ENCODE measurements at places on chromosomes 1 and 21.

- H3K4me3 ChIP-seq: peak overlapping the region; percentile 68
- peaks cover 14% of the 10 kb centered on the region for H3K4me1 ChIP-seq
- no peak for DNase-seq
- H3K27me3 ChIP-seq: no peaks in the 10 kb centered on the region
These were observed 128.0 kb upstream of the DPYD start for GRCh38 chr1:98048751-98049325.

GRCh38 chr1:185808631-185809030 is 74.4 kb downstream of the HMCN1 start:
- H3K36me3 ChIP-seq: no peaks in the 10 kb centered on the region
- no peak overlapping the region for H3K27ac ChIP-seq
- no peak for DNase-seq
- no peak overlapping the region for H3K4me3 ChIP-seq
- H3K4me1 ChIP-seq: no peaks in the 10 kb centered on the region

DNA sequence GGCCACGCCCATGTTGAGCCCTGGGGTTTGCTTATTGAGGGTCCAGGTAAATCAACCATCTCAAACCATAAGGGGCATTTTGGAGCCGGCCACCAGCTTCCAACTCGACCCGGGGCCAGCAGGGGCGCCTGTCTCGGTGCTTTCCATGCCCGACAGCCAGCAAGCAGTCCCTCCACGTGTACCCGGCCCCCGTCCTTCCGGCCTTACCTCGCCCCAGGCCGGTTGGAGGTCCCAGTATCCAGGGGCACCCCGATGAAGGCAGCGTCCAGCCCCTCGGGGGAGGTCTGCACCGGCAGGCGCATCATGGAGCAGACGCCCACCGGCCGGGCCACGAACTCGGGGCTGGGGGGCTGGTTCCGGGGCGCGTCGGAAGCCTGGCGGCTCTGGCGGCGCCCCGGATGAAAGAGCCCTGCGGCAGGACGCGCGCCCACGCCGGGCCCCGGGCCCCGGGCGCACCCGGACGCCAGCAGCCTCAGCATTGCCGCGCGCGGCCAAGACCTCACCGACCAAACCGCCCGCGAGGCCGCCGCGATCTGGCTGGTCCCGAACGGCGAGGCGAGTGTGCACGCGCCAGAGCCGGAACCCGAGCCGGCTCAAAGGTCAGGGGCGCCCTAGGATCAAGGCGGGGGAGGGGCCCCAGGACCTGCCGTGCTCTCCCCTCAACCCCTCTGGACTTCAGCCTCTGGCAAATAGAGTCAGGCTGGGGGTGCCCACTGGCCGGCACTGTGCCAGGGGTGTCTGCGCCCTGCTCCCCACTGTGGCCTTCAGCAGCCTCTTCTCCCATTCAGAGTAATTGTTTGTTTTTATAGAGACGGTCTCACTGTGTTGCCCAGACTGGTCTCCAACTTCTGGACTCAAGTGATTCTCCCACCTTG is at the start of gene AGMAT:
Gene AGMAT (minus strand): TSS at position 563 of the 875 bp plus-strand sequence. CDS start 84 bp downstream, at position 479.
- H3K4me1 ChIP-seq: no peaks in the 10 kb centered on the region
- H3K36me3 ChIP-seq: no peaks in the 10 kb centered on the region
- no peak within 1 kb of the TSS for H3K27ac ChIP-seq
- H3K27me3 ChIP-seq: no peaks in the 10 kb centered on the region

DNA sequence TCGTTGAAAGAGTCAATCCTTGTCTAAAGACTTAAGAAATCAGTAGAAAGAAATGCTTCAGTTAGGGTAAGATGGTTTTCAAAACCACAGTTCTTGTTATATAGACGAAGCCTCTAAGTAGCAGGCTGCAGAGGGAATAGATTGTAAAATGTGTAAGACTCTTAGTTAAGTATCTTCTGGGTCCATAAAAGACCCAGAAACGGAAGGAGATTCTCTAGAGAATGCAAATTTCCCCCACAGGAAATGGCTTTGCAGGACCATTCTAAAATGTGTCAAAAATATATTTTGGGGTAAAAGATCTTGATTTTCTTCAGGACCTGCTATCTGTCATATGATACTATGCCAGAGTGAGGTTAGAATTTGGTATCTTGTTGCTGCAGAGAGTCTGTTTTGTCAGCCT is 13.4 kb downstream of the OR2T1 start:
- no peaks in the 10 kb centered on the region for H3K27me3 ChIP-seq
- no peaks in the 10 kb centered on the region for H3K36me3 ChIP-seq
- no peak overlapping the region for H3K4me3 ChIP-seq
- no peak overlapping the region for H3K27ac ChIP-seq

- H3K4me3 ChIP-seq: no peak overlapping the region
- no peaks in the 10 kb centered on the region for H3K27me3 ChIP-seq
- peak; percentile 70 for DNase-seq
- H3K27ac ChIP-seq: no peak overlapping the region
- H3K36me3 ChIP-seq: peaks cover 16% of the 10 kb centered on the region
These were observed 25.5 kb downstream of the PCSK9 start for GRCh38 chr1:55064861-55065263.

DNA sequence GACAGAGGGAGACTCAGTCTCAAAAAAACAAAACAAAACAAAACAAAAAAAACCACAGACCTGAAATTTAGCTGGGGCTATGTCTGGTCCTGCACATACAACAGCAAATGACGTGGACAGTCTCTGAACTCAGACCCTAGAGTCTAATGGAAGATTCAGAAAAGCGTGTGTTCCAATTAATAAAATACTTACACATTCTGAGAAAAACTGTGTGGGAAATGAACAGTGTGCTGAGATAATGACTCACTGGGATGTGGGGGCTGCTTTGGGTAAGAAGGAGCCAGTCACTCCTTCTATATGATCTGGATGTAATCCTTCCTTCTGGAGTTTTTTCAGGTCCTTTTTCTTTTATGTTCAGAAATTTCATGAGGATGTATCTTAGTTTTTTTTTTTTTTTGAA is 29.4 kb downstream of the CLDN14 start:
- H3K4me3 ChIP-seq: no peak overlapping the region
- no peaks in the 10 kb centered on the region for H3K27me3 ChIP-seq
- no peak overlapping the region for H3K27ac ChIP-seq
- no peak for DNase-seq

DNA sequence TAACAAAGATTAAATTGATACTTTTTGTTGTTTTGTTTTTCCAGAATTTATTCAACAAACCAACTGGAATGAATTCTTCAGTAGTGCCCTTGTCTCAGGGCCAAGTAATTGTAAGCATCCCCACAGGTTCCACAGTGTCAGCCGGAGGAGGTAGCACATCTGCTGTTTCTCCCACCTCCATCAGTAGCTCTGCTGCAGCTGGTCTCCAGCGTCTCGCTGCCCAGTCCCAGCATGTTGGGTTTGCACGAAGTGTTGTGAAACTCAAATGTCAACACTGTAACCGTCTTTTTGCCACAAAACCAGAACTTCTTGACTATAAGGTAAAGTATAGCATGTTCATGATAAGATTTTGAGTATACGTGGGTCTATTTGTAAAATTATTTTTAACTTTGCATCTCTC is 118.5 kb downstream of the ZMYM4 start:
- H3K36me3 ChIP-seq: peaks cover 2% of the 10 kb centered on the region
- no peak overlapping the region for H3K4me3 ChIP-seq
- H3K4me1 ChIP-seq: no peaks in the 10 kb centered on the region
- DNase-seq: no peak

GRCh38 chr1:248828845-248829244 is 3.1 kb upstream of the SH3BP5L start:
- no peaks in the 10 kb centered on the region for H3K27me3 ChIP-seq
- H3K4me1 ChIP-seq: peaks cover 13% of the 10 kb centered on the region
- peak; percentile 78 for DNase-seq
- H3K4me3 ChIP-seq: no peak overlapping the region
- no peaks in the 10 kb centered on the region for H3K36me3 ChIP-seq
- no peak overlapping the region for H3K27ac ChIP-seq

DNA sequence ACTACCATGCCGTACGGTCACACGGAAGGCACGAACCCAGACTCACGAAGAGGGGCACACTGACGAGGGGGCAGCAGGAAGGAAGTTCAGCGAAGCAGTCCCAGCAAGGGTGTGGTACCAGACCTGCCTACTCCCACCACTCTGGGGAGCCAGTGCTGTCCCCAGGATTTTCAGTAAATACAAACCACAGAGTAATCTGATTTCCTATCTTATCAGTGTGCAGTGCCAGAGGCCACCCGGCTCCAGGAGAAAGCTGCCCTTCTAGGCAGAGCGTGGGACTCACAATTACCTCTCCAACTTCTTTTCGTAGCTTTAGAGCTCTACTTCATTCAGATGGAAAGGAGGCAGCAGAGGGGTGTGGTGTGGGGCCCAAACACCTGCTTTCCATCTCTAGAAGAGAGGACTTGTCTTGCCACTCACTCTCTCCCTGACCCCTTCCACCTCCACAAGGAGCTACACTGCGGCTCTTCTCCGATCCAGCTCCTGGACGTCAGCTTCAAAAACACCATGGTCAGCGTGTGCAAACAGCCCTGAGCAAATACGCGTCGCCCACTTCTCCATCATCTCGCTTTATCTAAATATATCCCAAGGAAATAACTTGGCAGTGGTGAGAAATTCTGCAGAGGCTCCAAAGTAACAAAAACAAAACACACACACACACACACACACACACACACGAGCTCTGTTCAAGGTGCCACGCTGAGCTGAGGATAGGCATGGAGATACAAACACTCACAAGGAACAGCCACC is 98.5 kb downstream of the MRPL37 start:
- H3K4me3 ChIP-seq: no peak overlapping the region
- H3K36me3 ChIP-seq: no peaks in the 10 kb centered on the region
- no peak for DNase-seq
- H3K27ac ChIP-seq: no peak overlapping the region

- no peaks in the 10 kb centered on the region for H3K36me3 ChIP-seq
- no peak for DNase-seq
- H3K27me3 ChIP-seq: no peaks in the 10 kb centered on the region
- no peak overlapping the region for H3K4me3 ChIP-seq
These were observed 56.8 kb upstream of the COA6 start for GRCh38 chr1:234316486-234316885.

DNA sequence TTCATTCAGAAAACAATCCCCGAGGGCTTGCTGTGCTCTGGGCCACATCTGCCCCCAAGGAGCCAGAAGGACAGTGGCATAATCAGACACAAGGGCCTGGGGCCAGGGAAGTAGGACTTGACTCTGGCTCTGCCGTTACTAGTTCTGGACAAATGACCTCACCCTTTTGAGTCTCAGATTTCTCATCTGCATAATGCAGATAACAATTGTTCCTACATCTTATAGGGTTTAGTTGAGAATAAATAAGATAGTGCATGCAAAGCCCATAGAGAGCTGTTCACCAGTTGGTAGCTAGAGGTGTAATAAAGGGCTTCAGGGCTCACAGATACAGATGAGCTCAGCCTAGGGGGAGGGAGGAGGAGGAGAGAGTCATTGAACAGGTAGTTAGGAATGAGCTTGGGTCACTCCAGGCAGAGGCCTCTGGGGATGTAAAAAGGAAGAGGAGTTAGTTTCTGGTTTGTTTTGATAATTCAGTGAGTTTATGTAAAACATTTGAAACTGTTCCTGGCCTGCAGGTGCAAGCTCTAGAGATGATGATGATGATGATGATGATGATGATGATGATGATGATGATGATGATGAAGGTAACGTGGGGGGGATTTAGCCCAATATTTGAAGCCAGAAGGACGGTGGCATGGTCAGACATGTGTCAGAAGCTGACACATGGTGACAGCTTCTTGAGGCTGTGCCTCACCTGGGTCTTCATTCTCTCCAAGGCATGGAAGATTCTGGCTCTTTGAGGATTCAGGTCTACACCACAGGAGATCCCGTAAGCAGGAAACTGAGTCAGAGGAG is 858 bp downstream of the LACTBL1 start:
- no peak overlapping the region for H3K27ac ChIP-seq
- H3K4me1 ChIP-seq: no peaks in the 10 kb centered on the region
- peaks cover 22% of the 10 kb centered on the region for H3K27me3 ChIP-seq
- H3K36me3 ChIP-seq: no peaks in the 10 kb centered on the region
- DNase-seq: peak; percentile 15
- H3K4me3 ChIP-seq: no peak overlapping the region

- H3K27me3 ChIP-seq: no peaks in the 10 kb centered on the region
- peaks cover 26% of the 10 kb centered on the region for H3K4me1 ChIP-seq
- no peaks in the 10 kb centered on the region for H3K36me3 ChIP-seq
- H3K27ac ChIP-seq: no peak overlapping the region
These were observed 4.5 kb upstream of the DDR2 start for GRCh38 chr1:162627662-162628296.

DNA sequence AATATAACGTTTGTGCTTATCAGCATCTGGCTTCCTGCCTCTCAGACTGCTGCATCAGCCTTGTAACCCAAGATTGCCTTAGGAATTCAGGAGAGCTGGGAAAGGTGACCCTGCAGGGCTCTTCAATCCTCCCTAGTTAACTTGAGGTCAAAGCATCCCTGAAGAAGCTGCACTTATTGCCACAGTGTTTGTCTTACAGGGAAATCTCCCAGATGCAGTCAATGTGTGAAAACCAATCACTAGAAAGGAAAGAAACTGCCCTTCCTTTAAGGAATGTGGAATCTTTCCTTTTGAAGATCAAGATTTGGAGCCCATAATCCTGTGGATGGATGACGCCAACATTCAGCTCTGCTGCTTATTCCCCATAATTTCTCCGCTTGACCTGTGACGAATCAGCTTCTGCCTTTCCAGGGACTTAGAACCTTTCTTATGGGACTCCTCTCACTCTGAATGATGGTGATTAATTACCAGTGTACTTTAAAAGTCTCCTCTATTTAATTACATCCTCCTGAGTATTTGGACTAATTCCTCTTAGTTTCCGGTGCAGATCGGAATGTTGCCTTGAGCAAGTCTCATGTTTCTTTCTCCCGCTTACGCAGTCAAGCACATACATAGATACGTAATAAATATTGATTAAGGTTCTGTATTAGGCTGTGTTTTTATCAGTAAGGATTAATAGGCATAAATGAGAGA is 14.4 kb downstream of the ADAMTS5 start:
- DNase-seq: no peak
- no peaks in the 10 kb centered on the region for H3K4me1 ChIP-seq
- H3K27me3 ChIP-seq: no peaks in the 10 kb centered on the region
- no peak overlapping the region for H3K4me3 ChIP-seq
- no peak overlapping the region for H3K27ac ChIP-seq

GRCh38 chr1:224435318-224435763 is 744 bp upstream of the WDR26 start:
- DNase-seq: peak; percentile 90
- H3K27ac ChIP-seq: peak overlapping the region; percentile 98
- H3K27me3 ChIP-seq: no peaks in the 10 kb centered on the region
- H3K4me3 ChIP-seq: peak overlapping the region; percentile 86
- H3K36me3 ChIP-seq: no peaks in the 10 kb centered on the region

DNA sequence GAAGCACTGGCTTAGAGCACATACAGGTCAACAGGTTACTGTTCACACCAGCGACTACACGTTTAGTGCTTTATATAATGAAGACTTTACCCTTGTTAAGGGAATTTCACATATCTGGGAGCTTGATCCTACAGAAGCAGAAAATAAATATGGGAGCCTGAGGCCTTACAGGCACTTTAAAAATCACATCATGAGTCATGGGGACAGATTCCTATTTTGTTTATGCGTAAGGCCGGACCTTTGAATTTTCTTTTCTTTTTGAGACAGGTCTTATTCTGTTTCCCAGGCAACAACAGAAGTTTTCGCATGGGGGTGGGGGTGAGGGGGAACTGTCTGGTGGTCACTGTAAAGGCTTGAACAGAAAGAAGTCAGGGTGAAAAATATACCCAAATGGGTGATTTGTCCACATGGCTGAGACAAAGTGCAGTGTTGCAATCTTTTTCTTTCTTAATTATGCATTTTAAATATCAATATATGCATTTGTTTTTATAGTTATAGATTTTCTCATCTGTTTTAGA is 276.7 kb downstream of the KCNH1 start:
- no peaks in the 10 kb centered on the region for H3K27me3 ChIP-seq
- H3K4me3 ChIP-seq: no peak overlapping the region
- no peaks in the 10 kb centered on the region for H3K36me3 ChIP-seq
- H3K4me1 ChIP-seq: no peaks in the 10 kb centered on the region
- H3K27ac ChIP-seq: no peak overlapping the region
